ENCODE measurements at places on chromosomes 13 and 19. TPM values are rescaled to one million over a fixed set of nuclear protein-coding genes. Genes with fewer than 3 reads are reported as not detected.

DNA sequence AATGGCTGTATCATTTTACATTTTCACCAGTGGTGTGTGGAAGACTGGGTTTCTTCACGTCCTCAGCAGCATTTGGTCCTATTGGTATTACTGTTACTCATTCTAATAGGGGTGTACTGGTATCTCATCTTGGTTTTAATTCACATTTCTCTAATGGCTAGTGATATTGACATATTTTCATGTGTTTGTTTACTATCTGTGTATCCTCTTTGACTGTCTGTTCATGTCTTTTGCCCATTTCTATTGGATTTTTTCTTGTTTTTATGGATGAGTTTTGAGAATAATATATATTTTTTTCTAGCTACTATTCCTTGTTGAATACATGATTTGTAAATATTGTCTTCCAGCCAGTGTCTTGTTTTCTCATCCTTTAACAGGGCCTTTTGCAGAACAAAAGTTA, 13.8 kb downstream of the IFNL2 start:
- no peak overlapping the region for H3K27ac ChIP-seq
- no peaks in the 10 kb centered on the region for H3K4me1 ChIP-seq
- DNase-seq = no peak

- H3K27me3 ChIP-seq = no peaks in the 10 kb centered on the region
- no peak overlapping the region for H3K27ac ChIP-seq
- H3K4me1 ChIP-seq = no peaks in the 10 kb centered on the region
- peaks cover 48% of the 10 kb centered on the region for H3K36me3 ChIP-seq
- H3K4me3 ChIP-seq = no peak overlapping the region
Measured at GRCh38 chr19:2798158-2798685, 12.9 kb downstream of the THOP1 start.

- H3K4me3 ChIP-seq = no peak overlapping the region
- H3K27me3 ChIP-seq = no peaks in the 10 kb centered on the region
- H3K27ac ChIP-seq = no peak overlapping the region
Measured at GRCh38 chr19:18685597-18686190, 2.2 kb downstream of the CRTC1 start.

- DNase-seq = no peak
- no peak overlapping the region for H3K4me3 ChIP-seq
- H3K36me3 ChIP-seq = no peaks in the 10 kb centered on the region
- no peaks in the 10 kb centered on the region for H3K4me1 ChIP-seq
Measured at GRCh38 chr13:28735481-28736029, 16.8 kb upstream of the SLC46A3 start.

DNA sequence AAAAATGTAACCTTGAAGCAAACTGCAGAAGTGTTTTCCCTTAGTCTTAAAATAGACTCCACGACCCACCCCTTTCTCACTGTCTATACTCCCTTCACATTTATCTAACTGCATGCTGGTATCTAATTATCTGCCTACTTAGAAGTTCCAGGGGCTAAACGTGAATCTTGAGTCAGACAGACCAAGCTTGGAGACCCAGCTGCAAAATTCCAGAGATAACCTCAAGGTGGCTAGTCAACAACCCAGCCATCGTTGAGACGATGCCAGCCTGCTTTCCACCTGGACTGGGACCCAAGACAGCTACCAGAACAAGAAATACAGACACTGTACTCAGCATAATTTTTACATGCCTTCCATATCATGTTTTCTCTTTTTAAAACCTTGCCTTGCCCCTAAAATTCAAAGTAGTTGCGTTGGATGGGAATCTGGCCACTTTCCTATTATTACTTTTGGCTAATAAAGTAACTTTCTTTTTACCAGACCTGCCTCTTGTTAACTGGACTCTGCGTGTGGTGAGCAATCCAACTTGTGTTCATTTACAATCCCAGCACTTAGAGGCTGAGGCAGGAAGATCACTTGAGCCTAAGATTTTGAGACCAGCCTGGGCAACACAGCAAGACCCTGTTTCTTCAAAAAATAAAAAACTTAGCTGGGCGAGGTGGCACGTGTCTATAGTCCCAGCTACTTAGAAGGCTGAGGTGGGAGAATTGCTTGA, 82.3 kb downstream of the CDADC1 start:
- no peaks in the 10 kb centered on the region for H3K27me3 ChIP-seq
- no peaks in the 10 kb centered on the region for H3K4me1 ChIP-seq
- no peak overlapping the region for H3K4me3 ChIP-seq
- no peak for DNase-seq
- no peak overlapping the region for H3K27ac ChIP-seq

GRCh38 chr13:101698400-101698799, 245.9 kb downstream of the ITGBL1 start:
- DNase-seq = peak; percentile 23
- peaks cover 15% of the 10 kb centered on the region for H3K36me3 ChIP-seq
- no peaks in the 10 kb centered on the region for H3K27me3 ChIP-seq
- no peak overlapping the region for H3K4me3 ChIP-seq

GRCh38 chr13:30870049-30870884, 35.8 kb upstream of the MEDAG start:
- no peaks in the 10 kb centered on the region for H3K27me3 ChIP-seq
- H3K4me3 ChIP-seq = no peak overlapping the region
- H3K36me3 ChIP-seq = no peaks in the 10 kb centered on the region
- peaks cover 46% of the 10 kb centered on the region for H3K4me1 ChIP-seq
- H3K27ac ChIP-seq = peak overlapping the region; percentile 59
- no peak for DNase-seq

DNA sequence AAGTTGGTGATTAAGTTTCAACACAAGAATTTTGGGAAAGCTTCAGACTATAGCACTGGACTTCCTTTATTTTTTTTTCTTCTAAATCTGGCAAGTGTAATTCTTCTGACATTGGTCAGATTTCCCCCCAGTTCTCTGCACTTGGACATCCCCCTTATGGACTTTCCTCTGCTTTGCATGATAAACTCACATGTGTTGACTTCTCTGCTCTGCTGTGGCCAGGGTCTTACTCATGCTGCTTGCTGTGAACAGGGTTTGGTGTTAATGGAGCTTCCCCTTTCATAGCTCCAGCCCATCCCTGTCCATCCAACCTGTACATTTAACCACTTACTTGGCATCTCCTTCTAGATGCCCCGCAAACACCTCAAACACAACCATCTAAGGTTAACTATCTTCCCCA, 70.5 kb upstream of the SPATA13 start:
- no peak overlapping the region for H3K4me3 ChIP-seq
- no peak overlapping the region for H3K27ac ChIP-seq
- no peaks in the 10 kb centered on the region for H3K27me3 ChIP-seq
- no peaks in the 10 kb centered on the region for H3K4me1 ChIP-seq
- no peaks in the 10 kb centered on the region for H3K36me3 ChIP-seq

DNA sequence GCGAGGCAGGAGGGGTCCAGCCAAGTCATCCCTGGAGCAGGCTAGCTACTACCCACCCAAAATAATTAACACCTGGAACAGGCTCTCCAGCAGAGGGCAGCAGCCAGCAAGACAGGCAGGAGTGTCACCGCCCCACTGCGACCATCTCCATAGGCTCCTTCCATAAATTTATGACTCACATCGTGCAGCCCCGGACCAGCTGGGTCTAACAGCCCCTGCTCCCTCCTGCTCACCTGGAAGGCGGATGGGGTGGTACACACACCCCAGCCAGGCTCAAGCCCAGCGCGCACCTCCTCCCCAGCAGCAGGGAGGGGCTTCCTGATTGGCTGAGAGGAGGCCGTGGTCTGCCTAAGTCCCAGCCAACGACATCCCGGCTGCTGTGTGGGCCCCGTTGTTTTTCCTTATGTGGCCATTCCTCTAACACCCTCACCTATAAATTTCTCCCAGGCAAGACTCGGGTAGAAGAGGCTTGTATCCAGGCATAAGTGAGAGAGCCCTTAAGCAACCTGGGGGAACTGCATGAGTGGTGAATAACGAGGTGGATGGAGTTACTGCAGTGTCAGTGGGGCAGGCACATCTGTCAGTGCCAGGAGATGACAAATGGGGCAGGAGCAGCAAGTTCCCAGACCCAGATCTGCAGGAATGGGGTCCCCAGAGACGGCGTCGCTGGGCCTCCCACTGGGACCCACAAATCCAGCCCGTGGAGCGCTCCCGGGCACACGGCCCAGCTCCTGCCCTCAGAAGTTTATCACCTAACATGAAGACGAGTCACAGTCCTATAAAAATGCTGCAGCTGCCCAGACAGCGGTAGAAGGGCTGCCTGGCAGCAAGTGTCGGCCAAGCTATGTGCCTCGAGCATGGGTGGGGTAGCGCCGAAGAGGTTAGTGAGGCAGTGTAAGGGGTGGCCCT, 43.1 kb downstream of the CEBPG start:
- no peaks in the 10 kb centered on the region for H3K4me1 ChIP-seq
- H3K27me3 ChIP-seq = no peaks in the 10 kb centered on the region
- no peak overlapping the region for H3K4me3 ChIP-seq
- H3K27ac ChIP-seq = no peak overlapping the region

The AZU1 gene
- polyA plus RNA-seq = 0.15 TPM

The POSTN gene
- 1,227 TPM for polyA plus RNA-seq

The RFPL4A gene
- polyA plus RNA-seq = 0.06 TPM

The GAPDHS gene
- polyA plus RNA-seq = not detected

The EPS8L1 gene
- polyA plus RNA-seq = 12.9 TPM

All from SK-N-SH (cell line).